ENCODE measurements at places on chromosomes 7 and 10. TPM values are rescaled to one million over a fixed set of nuclear protein-coding genes. Genes with fewer than 3 reads are reported as not detected.

DNA sequence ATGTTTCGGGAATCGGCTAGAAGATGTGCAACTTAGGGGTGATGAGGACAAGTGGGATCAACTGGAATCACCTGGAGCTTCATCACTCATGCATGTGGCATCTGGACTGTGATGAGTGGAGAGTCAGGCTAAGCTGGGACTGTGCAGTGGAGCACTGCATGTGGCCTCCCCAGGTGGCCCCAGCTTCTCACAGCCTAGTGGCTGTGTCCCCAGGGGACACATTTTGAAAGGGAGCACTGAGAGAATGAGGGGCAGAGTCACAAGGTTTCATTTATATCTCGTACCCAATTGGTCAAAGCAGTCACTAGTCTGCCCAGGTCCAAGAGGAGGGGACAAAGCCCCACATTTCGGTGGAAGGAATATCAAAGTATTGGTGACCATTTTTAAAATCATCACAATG lies 54.8 kb upstream of the TCF7L2 start:
- DNase-seq: no peak

DNA sequence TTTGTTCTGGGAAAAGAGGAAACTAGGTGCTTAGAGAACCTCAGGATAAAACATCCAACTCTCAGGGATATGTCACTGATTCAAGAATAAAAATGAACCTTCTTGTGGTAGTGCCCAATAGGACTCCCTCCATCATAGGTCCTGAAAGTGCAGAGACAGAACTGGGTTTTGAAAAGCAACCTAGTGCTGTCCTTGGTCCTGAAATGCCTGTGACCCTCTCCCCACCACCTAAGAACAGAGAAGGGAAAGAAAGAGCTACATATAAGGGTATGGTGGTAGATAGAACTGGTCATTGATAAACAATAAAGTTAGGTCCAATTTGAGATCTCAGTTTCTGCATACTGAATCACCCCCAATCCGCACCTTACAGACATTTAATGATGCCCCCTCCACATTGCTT lies 953.3 kb downstream of the XPNPEP1 start:
- DNase-seq: no peak

GRCh38 chr7:116028787-116029186 lies 1.8 kb downstream of the TFEC start:
- DNase-seq: no peak

DNA sequence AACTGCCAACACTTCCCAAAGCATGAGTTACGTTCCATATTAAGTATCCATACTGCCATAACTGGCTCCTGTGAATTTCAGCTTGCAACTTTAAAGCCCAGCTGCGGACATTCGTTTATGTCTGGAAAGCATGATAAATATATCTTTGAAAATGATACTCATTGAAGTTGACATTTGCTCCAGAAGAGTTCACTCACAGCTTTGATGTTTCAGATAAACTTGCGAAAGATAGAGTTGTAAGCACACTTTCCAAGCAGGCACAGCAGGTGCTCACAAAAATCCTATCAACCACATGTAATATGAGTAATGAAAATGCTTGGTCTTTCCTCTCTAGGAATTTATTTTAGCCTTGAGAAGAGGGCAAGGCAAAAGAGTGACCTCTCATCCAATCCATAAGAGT lies 4.5 kb downstream of the CHCHD3 start:
- DNase-seq: no peak

DNA sequence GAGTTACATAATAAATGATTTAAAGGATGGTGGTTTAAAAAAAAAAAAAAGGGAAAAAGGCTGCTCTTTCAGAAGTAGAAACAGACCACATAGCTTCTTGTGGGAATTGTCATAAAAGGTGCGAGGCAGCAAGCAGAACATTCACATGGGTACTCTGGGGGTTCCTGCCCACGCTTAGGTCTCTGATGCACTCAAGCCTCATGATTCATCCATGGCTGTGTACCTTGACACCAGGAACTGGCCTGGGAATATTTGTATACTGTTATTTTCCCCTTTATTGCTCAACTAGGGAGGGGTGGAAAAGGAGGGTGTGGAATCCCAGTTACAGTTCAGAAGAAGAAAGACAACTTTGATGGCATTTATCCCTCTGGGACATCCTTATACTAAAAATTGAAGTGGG lies 4.0 kb downstream of the PON2 start:
- DNase-seq: no peak

- no peak for DNase-seq
These were observed 14.0 kb upstream of the ZNF273 start for GRCh38 chr7:64888901-64889685.

- DNase-seq: no peak
These were observed 190.0 kb upstream of the MGMT start for GRCh38 chr10:129277084-129277483.

DNA sequence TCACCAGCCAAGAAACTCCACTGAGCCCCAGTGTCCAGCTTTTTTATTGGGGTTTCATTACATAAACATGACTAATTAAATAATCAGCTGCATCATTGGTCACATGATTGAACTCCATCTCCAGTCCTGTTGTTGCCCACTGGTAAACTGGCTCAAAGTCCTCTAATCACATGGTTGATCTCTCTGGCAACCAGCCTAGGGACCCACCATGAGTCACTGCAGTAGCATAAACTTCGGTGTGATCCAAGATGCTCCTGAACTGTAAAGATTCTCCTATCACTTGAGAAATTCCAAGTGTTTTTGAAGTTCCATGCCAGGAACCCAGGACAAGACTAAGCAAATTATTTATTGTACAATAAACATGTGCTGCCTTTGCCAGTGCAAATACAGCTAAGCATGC lies 130.4 kb upstream of the AUTS2 start:
- no peak for DNase-seq

DNA sequence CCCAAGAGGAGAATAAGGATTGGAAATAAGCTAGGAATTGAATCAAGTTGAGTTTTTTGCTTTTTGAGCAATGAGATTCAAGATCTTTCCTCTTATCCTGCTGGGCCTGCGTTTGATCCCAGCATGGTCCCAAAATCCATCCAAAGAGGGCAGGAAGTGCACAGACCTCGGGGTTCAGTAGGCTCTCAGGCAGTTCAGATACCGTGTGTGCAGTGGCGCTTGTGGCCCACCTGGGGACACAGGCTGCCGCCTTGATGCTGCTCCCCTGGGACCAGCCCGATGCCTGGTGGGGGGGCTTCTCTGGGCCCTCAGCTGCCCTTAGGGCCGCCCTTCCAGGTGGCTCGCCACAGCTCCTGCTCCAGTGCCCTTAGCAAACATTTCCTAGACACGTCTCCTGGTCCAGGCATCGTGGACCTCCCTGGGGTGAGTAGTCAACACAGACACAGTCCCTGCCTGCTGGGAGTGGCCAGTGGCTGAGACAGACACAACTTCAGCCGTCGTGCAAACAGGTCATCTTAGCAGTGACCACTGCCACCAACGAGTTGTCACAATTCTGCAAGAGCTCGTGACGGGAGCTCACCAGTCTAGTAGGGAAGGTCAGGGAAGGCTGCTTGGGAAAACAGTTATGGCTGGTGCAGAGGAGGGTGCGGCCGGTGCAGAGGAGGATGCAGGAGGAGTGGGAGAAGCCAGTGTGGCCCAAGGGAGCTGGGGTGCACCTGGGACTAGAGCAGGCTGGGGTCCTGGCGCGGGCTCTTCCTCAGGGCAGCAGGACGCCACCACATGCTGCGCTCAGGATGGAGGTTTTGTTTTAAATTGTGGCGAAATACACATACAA lies 21.7 kb upstream of the JAKMIP3 start:
- no peak for DNase-seq

- DNase-seq: no peak
These were observed 9.9 kb downstream of the NYAP1 start for GRCh38 chr7:100493476-100494264.

DNA sequence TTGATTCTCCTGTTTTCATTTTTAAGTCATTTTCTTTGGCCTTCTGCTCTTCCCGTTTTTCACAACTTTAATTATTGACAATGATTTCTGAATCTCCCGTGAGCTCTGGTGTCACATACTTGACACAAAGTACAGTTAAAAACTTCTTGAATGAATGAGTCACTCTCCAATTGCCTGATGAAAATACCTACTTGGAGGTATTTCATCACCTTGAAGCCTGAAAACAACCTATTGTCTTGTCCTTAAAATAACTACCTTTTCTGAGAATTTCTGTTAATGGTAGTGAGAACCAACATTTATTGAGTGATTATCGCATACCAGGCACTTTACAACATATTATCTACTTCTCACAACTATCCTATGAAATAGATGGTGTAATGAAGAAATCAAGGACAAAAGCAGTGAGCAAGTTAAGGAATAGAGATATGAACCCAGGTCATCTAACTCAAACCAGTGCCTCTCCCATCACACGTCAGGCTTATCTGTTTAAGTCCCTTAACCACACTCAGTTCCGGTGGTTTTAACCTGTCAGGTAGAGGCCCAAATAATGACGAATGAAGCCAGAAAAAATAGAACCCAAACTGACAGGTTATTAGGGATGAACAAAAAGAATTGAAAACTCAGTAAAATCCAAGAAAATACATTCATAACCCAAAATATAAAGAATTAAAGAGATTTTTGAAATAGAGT lies 11.6 kb downstream of the BET1 start:
- DNase-seq: no peak

CALCR gene
- 0.10 TPM for total RNA-seq

GRCh38 chr10:96341219-96342182 lies 17.3 kb downstream of the OPALIN start:
- DNase-seq: no peak

DNA sequence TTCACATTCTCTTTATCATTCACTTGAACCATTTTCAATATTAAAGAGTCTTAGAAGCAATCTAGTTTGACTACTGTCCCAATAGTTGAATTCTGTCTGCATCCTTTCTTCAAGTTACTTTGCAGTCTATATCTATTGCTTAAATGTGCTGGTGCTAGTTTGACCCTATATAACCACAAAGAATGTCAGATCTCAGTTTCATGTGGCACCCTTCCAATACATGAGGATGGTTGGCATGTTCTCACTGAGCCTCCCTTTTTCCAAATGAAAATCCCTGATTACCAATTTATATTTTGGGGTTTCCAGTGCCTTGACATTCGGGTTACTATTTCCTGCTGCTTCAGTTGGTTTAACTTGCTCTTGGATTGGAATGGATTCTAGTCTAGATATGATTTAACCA lies 292.7 kb downstream of the EXOC4 start:
- DNase-seq: no peak

DNA sequence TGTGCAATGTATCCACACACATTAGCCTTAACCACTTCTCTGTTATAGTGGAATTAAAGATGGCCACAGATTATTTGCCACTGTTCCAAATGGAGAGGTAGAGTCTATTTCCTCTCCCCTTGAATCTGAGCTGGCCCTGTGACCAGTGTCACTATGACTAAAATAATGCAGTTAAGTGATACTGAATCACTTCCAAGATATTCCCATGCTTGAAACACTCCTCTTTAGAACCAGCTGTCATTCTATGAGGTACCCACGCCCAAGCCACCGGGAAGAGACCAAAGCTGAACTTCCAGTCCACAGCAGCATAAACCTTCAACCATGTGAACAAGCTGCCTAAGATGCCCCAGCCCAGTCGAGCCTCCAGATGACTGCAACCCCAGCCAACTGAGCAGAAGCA lies 2.1 kb upstream of the DHX32 start:
- no peak for DNase-seq

DNA sequence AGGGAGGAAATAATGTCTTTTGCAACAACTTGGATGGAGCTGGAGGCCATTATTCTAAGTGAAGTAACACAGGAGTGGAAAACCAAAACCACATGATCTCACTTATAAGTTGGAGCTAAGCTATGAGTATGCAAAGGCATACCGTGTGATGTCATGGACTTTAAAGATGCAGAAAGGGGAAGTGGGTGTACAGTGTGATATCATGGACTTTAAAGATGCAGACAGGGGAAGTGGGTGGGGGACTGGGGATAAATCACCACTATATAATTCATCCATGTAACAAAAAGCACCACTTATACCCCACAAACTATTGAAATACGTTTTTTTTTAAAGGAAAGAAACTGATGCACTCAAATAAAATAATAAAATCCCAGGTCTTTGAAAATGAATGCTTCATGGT lies 29.5 kb downstream of the LYZL2 start:
- no peak for DNase-seq

DNA sequence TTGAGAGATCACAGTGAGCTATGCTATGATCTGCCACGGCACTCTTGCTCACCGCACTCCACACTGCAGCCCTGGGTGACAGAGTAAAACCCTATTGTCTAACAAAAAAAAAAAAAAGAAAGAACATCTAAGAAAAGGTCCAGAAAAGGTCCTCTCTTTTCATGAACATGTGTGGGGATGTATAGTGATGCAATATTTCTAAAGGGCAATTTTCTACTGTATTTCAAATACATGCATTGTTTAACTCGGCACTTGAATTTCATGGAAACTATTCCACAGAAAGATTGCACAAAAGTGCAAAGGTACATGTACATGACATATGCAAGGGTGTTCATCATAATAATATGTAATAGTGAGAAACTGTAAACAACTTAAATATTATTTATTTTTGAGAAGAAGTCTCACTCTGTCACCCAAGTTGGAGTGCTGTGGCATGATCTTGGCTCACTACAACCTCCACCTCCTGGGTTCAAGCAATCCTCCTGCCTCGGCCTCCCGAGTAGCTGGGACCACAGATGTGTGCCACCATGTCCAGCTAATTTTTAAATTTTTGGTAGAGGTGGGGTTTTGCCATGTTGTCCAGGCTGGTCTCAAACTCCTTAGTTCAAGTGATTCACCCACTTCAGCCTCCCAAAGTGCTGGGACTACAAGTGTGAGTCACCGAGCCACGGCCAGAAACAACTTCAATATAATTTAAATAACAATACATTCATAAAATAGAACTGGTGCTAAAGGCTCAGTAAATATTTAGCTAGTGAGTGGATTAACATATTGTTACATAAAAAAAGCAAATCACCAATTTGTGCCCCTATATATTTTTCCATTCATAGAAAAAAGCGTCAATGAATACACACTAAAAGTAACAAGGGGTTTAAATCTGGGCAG lies 1.3 kb upstream of the PPRC1 start:
- no peak for DNase-seq

DNA sequence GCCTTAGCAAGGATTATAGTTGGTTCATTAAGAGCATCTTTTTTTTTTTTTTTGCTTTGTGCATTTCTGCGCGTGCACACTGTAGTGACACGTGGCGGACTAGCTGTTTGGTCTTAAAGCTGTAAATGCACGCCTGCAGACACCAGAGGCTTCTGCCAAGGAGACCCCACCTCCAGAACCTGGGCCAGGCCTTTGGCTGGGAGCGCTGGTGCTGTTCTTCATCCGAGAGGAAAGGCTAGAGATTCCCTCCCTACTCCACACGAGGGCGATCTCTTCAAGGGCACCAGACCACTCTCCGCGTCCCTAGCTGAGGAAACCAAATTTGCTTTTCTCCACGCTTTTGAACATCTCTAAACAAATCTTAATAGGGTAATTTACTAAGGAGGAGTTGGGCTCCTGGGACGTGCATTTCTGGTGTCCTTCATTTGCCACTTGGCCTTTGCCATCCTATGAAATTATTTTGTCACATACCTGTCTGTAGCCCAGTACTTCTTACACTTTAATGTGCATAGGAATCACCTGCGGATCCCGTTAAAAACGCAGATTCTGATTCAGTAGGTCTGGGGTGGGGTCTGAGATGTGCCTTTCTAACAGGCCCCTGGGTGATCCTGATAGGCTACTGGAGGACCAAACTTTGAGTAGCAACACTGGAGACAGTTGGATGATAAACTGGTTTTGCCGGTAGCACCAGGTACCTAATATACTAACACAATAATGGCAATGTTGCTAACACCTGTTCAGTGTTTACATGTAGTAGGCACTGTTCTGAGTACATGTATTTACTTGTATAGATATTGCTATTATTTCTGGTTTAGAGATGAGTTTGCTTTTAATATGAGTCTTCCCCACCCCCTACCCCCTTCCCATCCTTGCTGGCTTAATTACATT lies 1.3 kb upstream of the SLC26A5 start:
- peak; percentile 46 for DNase-seq

GRCh38 chr7:27095050-27095896 lies 527 bp downstream of the HOXA1 start:
- DNase-seq: no peak
